ENCODE measurements at places on chromosomes 16 and 17.

DNA sequence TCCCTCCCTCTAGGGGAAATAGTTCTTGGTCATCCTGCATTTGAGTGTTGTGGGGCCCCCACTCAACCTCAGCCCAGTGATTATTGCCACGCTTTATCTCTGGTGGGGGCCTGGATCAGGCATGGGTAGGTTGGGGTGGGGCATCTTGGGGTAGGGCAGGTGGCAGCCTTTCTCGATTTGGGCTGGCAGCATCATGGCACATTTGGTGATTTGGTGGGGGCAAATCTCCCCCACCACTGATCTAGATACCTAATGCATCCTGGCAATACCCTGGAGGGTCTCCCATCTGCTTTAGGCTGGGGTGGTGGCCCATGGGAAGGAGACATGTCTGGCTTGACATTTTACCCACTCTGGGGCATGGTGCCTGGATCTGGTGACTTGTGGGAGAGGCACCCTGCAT, 40.2 kb downstream of the NLRP1 start:
- DNase-seq = no peak

GRCh38 chr17:55120651-55121050, 144.1 kb upstream of the HLF start:
- DNase-seq = no peak

DNA sequence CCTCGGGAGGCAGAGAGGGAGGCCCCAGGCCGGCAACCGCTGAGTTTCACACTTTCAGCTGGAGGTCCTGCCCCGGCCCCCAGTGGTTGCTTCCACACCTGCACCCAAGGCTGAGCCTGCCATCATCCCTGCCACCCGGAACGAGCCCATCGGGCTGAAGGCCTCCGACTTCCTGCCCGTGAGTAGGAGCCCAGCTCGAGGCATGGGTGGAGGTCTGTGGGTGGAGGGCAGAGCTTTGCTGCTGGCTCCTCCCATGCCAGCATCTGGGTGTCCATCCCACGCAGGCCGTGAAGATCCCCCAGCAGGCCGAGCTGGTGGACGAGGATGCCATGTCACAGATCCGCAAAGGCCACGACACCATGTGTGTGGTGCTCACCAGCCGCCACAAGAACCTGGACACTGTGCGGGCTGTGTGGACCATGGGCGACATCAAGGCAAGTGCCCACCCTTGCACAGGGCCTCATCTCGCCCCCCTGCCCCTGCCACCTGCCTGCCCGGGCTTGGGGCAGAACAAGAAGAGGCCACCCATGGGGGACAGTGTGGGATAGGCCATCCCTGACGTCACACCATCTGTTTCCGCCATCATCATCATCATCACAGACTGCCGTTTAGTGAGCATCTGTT, 19.6 kb downstream of the KATNB1 start:
- DNase-seq = no peak

GRCh38 chr17:28040406-28040805, 2.1 kb upstream of the NLK start:
- no peak for DNase-seq

GRCh38 chr17:61383689-61384201, 15.9 kb upstream of the TBX2 start:
- no peak for DNase-seq

GRCh38 chr17:27945333-27945616, 52.1 kb upstream of the LYRM9 start:
- no peak for DNase-seq

DNA sequence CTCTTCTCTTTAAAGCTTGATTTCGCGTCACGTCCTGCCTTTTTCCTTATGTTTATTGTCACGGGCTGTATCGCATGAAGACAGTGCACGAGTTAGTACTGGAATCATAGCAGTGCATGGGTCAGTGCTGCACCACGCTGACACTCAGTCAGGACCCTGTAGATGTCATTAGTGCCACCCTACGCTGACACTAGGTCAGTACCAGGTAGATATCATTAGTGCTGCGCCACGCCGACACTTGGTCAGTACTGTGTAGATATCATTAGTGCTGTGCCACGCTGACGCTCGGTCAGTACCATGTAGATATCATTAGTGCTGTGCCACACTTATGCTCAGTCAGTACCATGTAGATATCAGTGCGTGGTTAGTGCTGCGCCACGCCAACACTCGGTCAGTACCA, 106.2 kb upstream of the ZNF469 start:
- DNase-seq = no peak

DNA sequence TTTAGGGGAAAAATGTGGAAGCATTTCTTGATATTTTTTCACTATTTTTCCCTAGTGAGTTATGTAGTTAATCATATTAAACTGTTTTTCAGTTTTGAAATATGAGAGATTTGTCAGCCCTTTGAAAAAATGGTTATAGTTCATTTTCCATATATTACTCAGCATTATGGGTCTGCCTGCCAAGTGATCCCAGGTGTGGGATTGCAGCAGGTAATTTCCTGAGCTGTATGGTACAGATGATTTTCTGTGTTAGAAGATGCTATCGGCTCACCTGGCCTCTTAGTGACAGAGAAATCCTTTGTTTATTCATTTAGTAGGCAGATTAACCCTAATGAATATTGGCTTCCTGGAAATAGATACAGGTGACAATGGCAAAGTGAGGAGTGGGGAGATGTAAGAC, 275.1 kb upstream of the TBX2 start:
- DNase-seq = no peak

DNA sequence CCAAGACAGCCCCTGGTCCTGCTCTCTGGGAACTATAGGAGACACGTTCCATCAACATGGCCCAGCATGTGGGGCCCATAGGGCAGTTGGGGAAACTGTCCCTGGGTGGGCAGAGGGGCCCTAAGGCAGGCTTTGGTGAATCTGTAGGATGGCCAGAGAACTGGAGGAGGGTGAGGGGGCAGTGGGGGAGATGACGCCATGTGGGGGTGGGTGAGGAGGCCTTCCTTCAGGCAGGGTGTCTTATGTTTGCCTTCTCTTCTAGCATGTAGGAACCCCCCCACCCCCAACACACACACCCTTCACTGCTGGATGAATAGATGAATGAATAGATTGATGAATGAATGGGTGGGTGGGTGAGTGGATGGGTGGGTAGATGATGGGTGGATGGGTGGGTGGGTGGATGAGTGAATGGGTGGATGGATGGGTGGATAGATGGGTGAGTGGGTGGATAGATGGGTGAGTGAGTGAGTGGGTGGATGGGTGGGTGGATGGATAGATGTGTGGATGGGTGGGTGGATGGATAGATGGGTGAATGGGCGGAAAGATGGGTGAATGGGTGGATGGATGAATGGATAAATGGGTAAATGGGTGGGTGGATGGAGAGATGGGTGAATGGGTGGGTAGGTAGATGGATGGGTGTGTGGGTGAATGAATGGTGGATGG, 2.5 kb upstream of the CBFA2T3 start:
- no peak for DNase-seq

- no peak for DNase-seq
These were observed 34.1 kb upstream of the MMP2 start for GRCh38 chr16:55444754-55445485.

DNA sequence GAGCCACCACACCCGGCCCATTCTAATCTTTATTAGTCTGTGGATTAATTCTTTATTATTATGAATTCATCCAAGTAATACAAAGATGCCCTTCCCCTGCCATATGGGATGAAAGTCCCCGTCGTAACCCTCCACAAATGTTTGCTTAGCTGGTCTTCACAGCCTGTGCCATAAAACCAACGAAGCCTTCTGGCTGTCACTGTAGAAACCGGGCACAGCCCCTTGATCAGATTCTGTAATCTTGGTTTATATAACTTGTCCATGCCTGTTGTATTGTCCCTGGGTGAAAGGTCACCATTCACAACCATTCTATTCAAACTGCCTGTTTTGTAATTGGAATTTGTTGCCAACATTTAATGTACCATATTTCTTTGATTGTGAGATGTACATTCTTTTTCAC, 66.5 kb downstream of the ATP2C2 start:
- no peak for DNase-seq

GRCh38 chr17:54903375-54903774, 2.7 kb downstream of the TOM1L1 start:
- DNase-seq = no peak

GRCh38 chr17:50192618-50193291, 8.7 kb downstream of the COL1A1 start:
- DNase-seq = peak; percentile 75

- DNase-seq = no peak
These were observed 66.4 kb downstream of the DYNLRB2 start for GRCh38 chr16:80607204-80607603.

- DNase-seq = no peak
These were observed 83.0 kb downstream of the ANKRD11 start for GRCh38 chr16:89407282-89407924.

- DNase-seq = no peak
These were observed 122.0 kb downstream of the CPPED1 start for GRCh38 chr16:12681653-12682052.

DNA sequence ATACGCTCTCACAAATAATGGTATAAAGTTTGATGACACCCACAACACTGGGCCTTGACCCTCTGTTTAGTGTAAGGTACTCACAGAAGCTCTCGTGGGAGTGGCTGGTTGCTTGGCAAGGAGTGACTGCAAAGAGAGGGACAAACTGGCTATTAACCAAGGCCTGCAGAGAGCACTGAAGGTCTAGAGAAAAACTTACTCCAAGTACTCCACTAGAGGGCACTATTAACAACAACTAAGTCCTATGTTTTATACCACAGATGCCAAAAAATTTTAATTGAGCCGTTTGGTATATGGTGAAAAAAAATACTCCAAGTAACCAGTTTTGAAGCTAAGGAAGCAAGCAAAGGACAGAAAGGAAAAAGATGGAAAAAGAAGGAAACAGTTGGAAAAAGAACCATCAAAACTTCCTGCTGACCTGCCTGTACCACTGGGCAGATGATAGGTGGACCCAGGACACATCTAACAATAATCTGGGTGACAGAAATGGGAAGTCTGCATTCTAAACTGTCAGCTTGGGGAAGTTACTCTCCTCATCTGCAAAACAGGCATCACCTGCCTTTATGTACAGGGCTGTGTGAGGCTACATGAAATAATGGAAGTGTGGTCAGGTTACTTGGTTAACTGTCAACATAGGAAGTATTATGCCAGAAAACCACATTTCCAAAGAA, 23.2 kb downstream of the DYNC1LI2 start:
- peak; percentile 67 for DNase-seq

- DNase-seq = no peak
These were observed 36.2 kb downstream of the BRD7 start for GRCh38 chr16:50332599-50332998.

- DNase-seq = no peak
These were observed 762 bp upstream of the RBL2 start for GRCh38 chr16:53433509-53433908.

DNA sequence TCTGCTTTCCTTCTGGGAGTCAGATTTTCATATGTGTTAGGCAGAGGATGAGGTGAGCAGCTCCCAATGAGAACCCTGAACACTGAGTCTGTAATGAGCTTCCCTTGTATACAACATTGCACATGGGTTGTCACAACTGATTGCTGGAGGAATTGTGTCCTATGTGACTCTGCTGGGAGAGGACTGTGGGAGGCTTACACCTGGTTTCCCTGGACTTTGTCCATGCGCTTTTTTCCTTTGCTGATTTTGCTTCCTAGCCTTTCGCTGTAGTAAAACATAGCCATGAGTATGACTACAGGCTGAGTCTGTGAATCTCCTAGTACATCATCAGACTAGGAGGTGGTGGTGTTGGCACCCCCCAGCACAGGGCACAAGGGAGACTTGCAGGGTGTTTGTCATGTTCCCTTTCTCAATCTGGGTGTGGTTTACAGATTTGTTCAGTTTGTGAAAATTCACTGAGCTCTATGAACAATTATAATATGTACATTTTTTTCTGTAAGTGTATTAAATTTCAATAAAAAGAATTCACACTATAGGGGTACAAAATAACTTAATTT, 1.7 kb upstream of the PLK1 start:
- no peak for DNase-seq

GRCh38 chr17:3963237-3964201, 718 bp downstream of the ATP2A3 start:
- DNase-seq = no peak

DNA sequence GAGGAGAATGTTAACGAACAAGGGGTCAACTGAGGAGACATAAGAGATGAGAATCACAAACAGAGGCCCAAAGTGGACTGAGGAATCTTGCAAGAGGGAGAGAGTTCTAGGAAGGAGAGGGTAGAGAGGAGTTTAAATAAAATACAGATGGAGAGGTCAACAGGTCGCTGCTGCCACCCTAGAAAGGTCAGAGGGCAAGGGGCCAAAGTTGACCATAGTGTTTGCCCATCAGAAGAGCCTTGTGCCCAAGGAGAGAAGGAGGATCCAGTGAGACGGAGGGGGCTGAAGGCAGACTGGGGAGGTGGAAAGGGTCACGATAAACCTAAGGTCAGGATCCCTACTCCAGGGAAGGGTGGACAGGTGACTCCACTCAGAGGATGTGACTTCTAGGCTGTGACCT, 6.9 kb upstream of the ITGA3 start:
- no peak for DNase-seq

- DNase-seq = no peak
These were observed 5.2 kb downstream of the CCDC154 start for GRCh38 chr16:1439058-1439698.

DNA sequence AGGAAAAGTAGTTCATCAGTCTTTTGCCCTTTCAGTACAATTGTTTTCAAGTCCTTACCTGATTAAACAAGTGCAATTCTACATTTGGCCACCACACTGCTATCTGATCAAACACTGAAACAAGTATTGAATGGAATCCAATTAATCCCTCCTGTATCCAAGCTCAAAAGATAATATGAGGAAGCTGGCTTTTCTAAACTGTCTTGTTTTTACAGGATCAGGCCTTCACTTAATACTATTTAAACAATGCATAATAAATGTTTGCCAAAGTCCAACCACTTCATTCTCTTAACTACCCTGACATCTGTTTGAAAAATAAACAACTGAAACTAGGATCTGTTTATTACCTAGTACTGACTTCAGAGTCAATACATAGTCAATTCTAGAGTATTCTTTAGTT, 131.6 kb downstream of the MRTFB start:
- no peak for DNase-seq
